ENCODE measurements at places on chromosomes 4 and X. TPM values are rescaled to one million over a fixed set of nuclear protein-coding genes. Genes with fewer than 3 reads are reported as not detected.

Gene MAGED4B
- 3.3 TPM for total RNA-seq

Gene TMEM255A
- total RNA-seq = 0.07 TPM

Gene ITIH6
- total RNA-seq = 0.02 TPM

Gene FHIP1A
- total RNA-seq = 0.12 TPM

Gene KLKB1
- total RNA-seq = 0.15 TPM

Gene PDE5A
- total RNA-seq = 0.17 TPM

Gene SH3BGRL
- 77.1 TPM for total RNA-seq

Gene NPY2R
- not detected for total RNA-seq

Gene MAGEA2
- total RNA-seq = not detected

Gene LRIT3
- not detected for total RNA-seq

Gene TMSB15C
- 6.0 TPM for total RNA-seq

Gene PSAPL1
- not detected for total RNA-seq

Gene GPRASP1
- 0.94 TPM for total RNA-seq

Gene NONO
- total RNA-seq = 527 TPM

Gene ADGRA3
- total RNA-seq = 36.2 TPM

Gene DEFB131A
- not detected for total RNA-seq

Gene SH3TC1
- total RNA-seq = 2.9 TPM

Gene TLR6
- 17.3 TPM for total RNA-seq

Gene MEPE
- total RNA-seq = not detected

Gene MTHFD2L
- total RNA-seq = 57.6 TPM

Gene SMR3B
- total RNA-seq = not detected

Gene PRR27
- total RNA-seq = not detected

Gene DCTD
- total RNA-seq = 69.0 TPM

Gene BMX
- total RNA-seq = not detected

Gene HERC6
- total RNA-seq = 5.2 TPM

Gene IL2RG
- not detected for total RNA-seq

Gene PASD1
- total RNA-seq = not detected

Gene CT45A10
- not detected for total RNA-seq

Gene RNF113A
- total RNA-seq = 26.2 TPM

Gene SPANXB1
- not detected for total RNA-seq

Gene ADAMTS3
- 0.07 TPM for total RNA-seq

Gene CXorf65
- total RNA-seq = not detected

Gene DUSP9
- total RNA-seq = 2.2 TPM

Gene NPNT
- 0.12 TPM for total RNA-seq

Gene NHSL2
- 0.05 TPM for total RNA-seq

Gene RHOXF2
- total RNA-seq = not detected

Gene NUDT10
- 0.50 TPM for total RNA-seq

Gene AFM
- total RNA-seq = not detected

Gene CASP6
- 26.3 TPM for total RNA-seq

Gene CDS1
- 0.32 TPM for total RNA-seq

Measured in NCI-H460 (cell line).